ENCODE measurements at places on chromosomes 1 and 21.

GRCh38 chr1:25461849-25462248, 31.2 kb downstream of the MACO1 start:
- no peak for DNase-seq

GRCh38 chr1:54124472-54124871, 28.3 kb downstream of the CDCP2 start:
- no peak for DNase-seq

DNA sequence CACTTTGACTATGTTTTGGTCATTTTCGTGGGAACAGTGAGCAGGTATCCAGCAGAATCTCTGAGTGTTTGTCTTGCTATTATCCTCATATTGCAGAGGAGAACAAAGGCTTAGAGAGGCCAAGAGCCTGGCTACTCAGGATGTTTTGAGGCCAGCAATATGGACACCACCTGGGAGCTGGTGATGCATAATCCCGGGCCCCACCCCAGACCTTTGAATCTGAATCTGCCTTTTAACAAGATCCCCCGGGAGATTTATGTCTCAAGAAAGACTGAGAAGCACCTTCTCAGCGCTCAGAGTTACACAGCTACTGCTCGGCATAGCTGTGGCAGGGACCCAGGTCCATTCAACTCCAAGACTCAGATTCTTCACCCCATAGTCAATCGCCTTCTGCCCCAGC, 72.8 kb downstream of the PTPRU start:
- DNase-seq, result no peak

GRCh38 chr1:101238681-101239094, 1.9 kb downstream of the S1PR1 start:
- DNase-seq, result no peak

- DNase-seq, result no peak
Measured at GRCh38 chr1:220425852-220426251, 102.1 kb upstream of the MARK1 start.

GRCh38 chr1:223258751-223259198, 105.2 kb downstream of the SUSD4 start:
- no peak for DNase-seq

- DNase-seq, result no peak
Measured at GRCh38 chr1:71156590-71156989, 75.8 kb upstream of the ZRANB2 start.

GRCh38 chr21:34198231-34199120, 125.1 kb downstream of the MRPS6 start:
- DNase-seq, result no peak

DNA sequence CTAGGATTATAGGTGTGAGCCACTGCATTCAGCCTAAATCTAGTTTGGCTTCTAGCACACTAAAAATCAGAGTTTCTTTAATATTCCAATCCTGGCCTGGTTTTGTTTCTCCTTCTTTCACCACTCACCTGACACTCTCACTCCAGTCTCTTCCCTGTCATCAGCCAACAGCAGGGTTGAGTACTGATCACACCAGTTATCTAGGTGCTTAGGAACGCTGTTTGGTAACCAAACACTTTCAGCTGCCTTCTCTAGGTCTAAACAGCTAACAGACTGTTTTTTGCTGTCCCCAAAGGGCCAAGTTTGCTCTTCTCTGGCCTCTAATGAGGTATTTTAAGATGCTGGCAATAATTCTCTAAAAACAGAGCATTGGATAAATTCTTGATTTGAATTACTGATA, 17.7 kb upstream of the FRRS1 start:
- no peak for DNase-seq

GRCh38 chr21:24280596-24280995, 1326.7 kb downstream of the MRPL39 start:
- DNase-seq, result no peak

GRCh38 chr1:57949168-57949567, 525.3 kb upstream of the DAB1 start:
- no peak for DNase-seq

All from NCI-H2081 treated with DMSO at 0.1 percent for 48 hours (cell line).